Stimulated activated CD4-positive, alpha-beta T cell treated with anti-CD3 and anti-CD28 coated beads, Interleukin-15, amount 100 ng/mL, for 24 hours (primary cell): ENCODE measurements at places on chromosomes 13 and 19.

DNA sequence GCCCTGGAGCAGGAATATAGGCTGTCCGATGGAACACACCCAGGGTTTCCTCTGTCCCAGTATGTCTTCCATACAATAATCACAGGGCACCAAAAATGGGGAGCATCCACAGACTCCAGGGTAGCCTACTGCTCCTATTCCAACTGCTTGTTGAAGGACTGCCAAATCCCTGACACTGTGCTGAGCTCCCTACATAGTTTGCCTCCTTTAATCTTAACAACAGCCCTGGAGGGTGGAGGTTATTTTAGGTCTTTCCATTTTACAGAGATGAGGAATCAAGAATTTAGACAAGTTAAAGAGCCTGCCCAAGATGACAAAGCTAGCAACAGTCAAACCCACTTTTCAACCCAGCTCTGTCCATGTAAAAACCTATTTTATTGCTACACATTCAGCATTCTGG is 790.4 kb downstream of the DIAPH3 start:
- no peak for DNase-seq

DNA sequence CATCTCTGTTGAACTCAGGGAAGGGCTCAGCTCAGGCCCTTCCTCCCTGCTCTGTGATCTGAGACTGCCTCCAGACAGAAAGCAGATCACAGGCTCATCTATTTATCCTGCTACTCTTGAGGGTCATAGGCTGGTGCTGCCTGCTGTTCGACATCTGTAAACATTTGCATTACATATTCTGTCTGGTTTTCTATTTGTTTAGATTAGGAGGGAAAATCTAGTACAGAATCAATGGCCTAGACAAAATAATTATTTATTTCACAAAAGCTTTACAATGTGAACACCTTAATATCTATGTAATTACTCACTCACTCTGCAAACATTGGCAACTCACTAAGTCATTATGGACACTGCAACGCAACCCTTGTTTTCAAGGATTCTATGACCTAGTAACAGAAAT is 43.0 kb downstream of the CEP89 start:
- no peak for DNase-seq

DNA sequence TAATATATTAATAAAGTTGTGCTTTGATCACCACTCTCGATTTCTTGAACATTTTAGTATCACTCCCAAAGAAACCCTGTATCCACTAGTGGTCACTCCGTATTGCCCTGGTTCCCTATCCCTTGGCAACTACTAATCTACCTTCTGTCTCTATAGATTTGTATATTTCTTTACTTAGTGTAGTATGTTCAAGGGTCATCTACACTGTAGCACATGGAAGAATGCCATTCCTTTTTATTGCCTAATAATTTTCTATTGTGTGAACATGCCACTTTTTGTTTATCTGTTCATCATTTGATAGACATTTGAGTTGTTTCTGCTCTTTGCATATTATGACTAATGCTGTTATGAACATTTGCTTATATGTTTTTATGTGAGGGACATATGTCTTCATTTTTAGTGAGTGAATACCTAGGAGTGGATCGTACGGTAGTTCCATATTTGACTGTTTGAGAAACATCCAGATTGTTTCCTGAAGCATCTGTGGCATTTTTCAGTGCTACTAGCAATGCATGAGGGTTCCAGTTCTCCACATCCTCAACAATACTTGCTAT is 254.0 kb downstream of the GPC6 start:
- DNase-seq: no peak

DNA sequence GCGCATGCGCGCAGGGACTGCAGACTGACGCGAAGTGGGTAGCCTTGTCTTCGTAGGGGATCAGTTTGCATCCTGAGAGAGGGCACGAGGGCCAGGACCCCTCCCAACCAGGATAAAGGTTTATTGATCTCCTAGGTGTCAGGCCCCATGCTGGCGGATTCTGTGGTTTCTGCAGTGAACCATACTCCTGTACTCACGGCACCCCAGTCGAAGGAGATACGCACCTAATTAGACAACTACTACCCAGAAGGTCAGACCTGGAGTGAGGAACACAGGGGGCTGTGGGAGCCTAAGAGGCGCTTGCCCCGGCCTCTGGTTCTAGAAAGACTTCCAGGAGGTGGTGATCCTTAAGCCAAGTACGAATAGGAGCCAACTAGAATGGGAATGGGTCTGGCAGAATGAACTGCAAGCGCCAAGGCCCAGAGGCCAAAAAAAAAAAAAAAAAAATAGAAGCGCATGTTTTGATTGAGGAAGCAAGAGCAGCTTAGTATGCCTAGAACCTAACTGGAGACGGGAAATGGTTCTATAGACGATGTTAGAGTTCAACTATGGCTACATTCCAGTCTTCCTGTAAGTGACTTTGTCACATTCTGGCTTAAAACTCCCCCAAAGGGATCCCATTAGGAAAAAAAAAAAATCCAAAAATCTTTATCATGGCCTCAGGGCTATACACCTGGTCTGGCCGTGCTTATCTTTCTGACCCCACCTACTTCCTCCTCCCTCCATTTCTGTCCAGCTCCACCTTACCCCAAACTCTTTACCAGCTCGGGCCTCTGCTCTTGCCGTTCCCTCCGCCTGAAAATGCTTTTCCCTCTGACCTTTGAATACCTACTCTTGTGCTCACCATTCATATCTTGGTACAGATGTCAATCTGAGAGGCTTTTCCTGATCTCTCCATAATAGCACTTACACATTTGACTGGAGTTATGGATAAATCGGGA is 902 bp upstream of the ZNF428 start:
- DNase-seq: no peak

DNA sequence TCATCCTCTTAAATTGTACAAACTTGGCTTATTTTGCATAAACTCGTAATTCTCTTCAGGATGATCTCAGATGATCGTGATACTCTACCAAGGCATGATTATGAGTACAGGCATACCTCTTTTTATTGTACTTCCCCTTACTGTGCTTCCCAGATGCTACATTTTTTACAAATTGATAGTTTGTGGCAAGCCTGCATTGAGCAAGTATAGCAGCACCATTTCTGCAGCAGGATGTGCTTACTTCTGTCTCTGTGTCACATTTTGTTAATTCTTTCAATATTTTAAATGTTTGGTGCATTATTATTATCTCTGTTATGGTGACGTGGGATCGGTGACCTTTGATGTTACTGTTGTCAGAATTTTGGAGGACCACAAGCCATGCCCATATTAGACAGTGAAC is 752.3 kb downstream of the PCDH9 start:
- no peak for DNase-seq

- DNase-seq: peak; percentile 92
These were observed at the start of gene ZNF473 for GRCh38 chr19:50025794-50026549. Gene ZNF473, plus strand, starts transcription at chr19:50026005. Its CDS starts 5,078 bp downstream, at chr19:50031083.
